ENCODE measurements at places on chromosomes 7 and 10.

- no peak for DNase-seq
These were observed 193.8 kb downstream of the CYP26A1 start for GRCh38 chr10:93267521-93267920.

DNA sequence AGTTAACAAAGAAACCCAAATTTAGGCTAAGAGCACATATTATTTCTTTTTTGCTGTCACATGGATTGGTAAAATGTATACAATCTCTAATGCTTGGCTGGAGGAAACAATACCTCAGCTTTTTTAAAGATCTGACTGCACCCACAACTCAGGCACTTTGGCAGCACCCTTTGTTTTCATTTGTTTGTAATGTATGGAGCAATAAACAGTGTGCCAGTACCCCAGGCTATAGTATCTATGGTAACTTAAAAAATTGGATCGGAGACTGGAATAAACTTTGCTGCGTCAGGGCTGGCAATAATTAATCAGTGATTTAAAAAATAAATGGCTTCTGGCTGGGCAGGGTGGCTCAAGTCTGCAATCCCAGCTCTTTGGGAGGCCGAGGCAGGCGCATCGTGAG lies 27.2 kb downstream of the POLR1F start:
- no peak for DNase-seq

DNA sequence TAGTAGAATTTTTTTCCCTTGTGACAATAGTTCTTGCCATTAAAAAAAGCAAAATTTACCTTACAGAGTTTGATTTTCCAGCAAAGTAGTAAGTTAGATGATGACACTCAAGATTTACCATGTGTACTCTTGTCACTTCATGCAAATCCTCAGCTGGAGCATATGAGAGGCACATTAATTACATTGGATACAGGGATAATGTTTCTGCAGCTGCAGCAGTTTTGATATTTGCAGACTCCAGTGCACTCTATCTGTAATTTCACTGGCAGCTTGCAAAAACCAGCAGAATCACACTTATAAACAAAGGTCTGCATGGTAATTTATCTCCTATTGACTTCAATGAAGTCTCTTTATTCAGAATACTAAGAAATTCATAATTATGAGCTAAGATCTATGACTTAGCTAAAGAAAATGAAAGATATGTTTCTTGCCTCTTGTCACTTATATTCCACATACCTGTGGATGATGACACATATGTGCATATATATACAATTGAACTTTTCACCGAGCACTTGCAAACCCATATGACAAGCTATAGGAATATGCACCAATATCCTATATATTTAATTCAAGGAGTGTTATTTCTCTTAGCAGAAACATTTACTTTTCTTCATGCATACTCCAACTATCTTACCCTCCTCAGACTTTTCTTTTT lies 530.6 kb downstream of the PHTF2 start:
- no peak for DNase-seq

DNA sequence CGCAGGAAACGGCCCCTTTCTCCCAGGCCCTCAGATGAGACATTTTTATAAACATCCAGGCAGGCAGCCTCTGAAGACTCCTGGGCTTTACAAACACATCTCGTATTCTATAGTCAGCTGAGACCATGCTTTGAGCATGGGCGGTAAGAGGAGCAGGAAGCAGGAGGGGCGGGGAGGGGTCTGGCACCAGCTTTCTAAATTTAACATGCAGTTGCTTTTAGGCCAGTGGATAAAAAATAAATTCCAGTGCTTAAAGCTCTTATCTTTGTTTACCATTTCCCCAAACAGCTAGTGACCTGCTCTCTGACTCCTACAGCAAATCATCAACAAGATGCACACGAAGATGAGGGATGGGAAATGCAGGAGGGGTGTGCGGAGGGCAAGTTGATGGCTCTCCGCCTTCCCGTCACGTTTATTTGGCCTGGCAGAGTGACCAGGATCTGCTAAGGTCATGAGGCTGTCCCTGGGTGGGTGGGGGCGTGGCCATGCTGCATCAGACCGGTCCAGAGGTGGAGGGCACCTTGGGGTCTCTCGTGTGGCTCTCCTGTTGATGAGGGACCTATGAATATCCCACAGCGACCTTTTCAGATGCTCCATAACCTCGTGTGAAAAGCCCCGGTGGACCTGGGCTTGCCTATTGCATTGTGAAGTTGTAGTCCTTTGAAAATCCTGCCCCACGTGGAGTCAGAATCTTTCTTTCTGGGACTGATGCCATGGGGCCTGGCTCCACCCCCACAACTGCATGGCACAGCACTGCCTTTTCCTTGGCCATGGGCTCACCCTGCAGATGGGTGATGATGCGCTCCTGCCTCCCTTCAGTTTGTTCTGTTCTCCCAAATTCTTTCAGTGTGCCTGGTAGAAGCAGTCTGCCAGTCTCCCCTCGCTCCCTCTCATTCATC lies 67.5 kb downstream of the PARP12 start:
- no peak for DNase-seq

DNA sequence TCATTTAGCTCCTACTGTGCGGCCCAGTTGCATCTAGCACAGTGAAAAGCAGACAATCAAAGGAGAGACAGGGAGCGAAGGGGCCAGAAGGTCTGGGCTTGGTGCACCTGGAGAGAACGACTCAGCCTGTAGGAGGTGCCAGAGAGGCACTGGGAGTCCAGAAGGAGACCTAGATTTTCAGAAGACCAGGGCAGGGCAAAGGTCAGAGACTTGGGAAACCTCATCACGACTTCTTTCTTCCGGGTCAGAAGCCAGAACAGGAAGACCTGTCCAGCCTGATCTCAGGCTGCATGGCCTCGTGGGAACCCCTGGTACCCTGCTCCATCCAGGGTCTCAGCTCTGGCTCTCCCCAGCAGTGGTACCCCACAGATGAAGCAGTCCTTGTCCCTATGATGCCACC lies 5.2 kb downstream of the AGAP3 start:
- DNase-seq = no peak

- DNase-seq = no peak
These were observed 83.6 kb upstream of the CACNB2 start for GRCh38 chr10:18056583-18056982.

DNA sequence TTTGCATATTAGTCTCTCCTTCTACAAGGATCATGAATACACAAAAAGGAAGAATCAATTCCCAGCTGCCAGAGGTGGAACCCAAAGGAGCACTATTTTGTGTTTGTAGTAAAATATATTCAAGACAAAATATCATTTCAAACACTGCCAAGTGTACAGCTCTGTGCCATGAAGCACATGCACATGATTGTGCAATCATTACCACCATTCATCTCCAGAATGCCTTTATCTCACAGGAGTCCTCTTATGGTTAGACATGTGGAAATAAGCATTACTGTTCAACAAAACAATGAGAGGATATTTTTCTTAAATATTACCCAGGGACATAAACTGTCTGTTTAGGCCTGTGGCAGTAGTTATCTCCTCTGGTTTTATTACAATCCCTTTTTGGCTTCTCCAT lies 151.4 kb upstream of the PPP1R3A start:
- DNase-seq = no peak

- DNase-seq = peak; percentile 32
These were observed 8.5 kb downstream of the ZDHHC16 start for GRCh38 chr10:97454330-97455036.

DNA sequence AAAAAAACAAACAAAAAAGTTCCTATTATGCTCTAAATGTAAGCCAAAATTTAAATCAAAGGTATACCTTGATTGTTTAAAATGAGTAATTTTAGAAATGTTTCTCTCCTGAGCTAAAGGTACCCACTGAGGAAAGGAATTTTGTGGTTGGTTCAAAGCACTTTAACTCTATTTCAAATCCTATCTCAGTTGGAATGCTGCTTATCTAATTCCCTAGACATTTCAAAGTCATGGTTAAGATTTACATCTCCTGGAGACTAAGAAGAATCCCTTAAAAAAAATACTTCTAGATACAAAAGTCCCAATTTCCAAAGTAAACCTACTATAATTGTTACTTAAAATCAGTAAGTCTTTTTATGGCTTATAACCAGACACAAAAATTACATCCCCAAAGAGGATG lies 830.7 kb downstream of the GRID1 start:
- no peak for DNase-seq

- no peak for DNase-seq
These were observed 28.4 kb downstream of the BMPER start for GRCh38 chr7:33933611-33934281.
